ENCODE measurements at places on chromosomes 1 and 21.

GRCh38 chr1:68383092-68383491 lies 66.7 kb downstream of the RPE65 start:
- no peak for DNase-seq

DNA sequence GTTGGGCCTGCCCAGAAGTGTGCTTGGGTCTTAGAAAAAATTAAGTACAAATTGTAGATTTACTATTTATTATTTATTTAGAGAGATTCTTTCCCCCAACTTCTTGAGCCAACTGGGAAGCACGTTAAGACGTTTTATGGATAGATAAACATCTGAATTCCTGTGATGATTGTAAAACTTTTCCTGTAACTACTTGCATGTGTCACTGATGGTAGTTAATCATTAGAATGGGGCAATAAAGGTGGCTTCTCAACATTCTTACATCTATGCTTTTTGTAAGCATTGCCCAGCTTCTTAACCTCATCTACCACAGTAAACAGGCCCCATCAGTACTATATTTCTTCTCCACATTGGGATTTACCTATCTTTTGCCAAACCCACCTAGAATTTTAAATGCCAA lies 559.8 kb downstream of the LMO4 start:
- no peak for DNase-seq

- no peak for DNase-seq
Observed at GRCh38 chr1:71994646-71995045, 287.7 kb downstream of the NEGR1 start.

GRCh38 chr1:157131281-157131680 lies 6.9 kb downstream of the ETV3 start:
- no peak for DNase-seq

DNA sequence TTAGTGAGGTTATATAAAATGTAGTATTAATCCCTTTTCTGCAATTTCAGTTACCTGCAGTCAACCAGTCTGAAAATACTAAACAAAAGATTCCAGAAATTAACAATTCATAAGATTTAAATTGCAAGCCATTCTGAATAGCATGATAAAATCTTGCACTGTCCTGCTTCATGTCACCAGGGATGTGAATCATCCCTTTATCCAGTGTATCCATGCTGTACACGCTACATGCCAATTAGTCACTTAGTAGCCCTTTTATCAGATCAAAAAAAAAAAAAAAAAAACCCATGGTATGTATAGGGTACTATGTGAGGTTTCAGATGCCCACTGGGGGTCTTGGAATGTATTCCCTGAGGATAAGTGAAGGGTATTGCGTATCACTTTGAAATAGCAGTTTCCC lies 191.3 kb upstream of the HP1BP3 start:
- DNase-seq = no peak

GRCh38 chr1:243801378-243801777 lies 48.7 kb downstream of the AKT3 start:
- no peak for DNase-seq

GRCh38 chr21:46247699-46248421 lies 19.3 kb upstream of the LSS start:
- no peak for DNase-seq

DNA sequence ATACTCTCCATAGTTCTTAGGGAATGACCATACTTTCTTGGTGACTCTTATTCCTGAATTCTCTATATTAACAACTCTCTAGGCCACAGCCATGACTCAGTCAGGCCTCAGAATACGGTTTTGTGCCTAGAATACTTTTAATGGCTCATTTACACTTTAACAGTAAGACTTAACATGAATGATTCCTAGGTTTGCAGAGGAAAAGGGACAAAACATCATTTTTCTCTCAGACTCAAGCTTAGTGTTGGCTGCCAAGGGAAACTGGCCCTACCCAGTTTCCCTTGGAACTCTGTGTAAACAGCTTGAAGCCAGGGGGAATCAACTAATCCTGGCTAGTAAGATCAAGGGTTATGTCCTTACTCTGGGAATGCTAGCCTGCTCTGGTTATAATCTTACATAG lies 164.9 kb upstream of the PKN2 start:
- DNase-seq = no peak

GRCh38 chr1:52474807-52475206 lies 70.4 kb downstream of the PRPF38A start:
- no peak for DNase-seq

DNA sequence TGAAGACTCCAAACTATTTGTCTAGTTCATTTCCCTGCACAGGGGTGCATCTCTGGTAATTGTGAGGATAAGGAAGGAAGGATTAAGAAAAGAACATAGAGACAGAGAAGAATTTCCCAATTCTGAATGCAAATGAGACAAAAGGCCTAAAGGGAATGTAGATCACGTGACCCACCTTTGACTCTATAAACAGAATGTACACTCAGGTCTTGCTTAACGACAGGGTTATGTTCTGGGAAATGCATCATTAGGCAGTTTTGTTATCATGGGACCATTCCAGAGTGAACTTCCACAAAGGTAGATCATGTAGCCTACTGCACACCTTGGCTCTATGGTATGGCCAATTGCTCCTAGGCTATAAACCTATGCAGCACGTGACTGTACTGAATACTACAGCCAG lies 252.3 kb upstream of the ZP4 start:
- no peak for DNase-seq

DNA sequence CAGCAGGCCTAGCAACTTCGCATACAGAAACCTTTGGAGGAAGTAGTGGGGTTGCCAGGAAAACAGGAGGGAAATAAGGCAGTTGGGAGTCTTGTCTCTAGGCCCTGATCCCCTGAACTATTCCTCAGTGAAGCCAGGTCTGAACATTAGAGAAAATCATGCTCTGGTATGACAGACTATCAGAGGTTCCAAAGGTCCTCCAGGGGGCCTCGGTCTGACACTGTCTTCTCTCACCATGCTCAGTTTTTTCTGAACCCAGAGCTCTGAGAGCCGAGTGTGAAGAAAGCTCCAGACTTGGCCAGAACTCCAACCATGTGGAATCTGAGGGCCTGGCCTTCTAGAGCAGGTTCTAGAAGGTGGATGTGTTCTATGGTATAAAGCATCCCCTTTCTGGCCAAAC lies 4.0 kb downstream of the TOMM40L start:
- DNase-seq = no peak

DNA sequence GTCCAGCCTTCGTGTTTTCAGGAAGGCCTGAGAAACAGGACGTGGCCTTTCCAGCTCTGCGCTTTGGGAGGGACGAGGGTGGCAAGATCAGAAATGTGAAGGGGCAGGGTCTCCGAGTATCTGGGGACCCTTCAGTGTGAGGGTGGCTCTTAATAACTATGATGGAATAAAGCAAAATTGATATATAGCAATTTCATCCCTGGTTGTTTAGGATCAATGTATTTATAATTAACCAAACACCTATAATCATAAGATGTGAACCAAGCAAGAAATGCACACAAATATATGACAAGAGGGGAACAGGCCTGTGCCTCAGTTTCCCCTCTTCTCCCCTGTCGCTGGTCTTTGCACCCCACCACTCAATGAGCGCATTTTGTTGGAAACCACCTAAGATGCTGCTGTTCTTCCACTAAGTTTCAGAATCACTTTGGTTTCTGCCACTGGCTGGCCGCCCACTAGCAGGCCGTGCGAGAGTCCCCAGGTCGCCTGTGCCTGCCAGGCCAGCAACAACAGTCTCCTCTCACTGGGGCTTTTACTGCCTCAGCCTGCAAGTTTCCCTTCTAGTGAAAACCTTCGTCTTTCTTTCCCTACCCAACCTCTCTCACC lies 36.6 kb downstream of the UBASH3A start:
- no peak for DNase-seq

- no peak for DNase-seq
Observed at GRCh38 chr1:206649261-206649921, 14.1 kb downstream of the DYRK3 start.

GRCh38 chr1:8252266-8252951 lies 65.5 kb upstream of the SLC45A1 start:
- DNase-seq = no peak

DNA sequence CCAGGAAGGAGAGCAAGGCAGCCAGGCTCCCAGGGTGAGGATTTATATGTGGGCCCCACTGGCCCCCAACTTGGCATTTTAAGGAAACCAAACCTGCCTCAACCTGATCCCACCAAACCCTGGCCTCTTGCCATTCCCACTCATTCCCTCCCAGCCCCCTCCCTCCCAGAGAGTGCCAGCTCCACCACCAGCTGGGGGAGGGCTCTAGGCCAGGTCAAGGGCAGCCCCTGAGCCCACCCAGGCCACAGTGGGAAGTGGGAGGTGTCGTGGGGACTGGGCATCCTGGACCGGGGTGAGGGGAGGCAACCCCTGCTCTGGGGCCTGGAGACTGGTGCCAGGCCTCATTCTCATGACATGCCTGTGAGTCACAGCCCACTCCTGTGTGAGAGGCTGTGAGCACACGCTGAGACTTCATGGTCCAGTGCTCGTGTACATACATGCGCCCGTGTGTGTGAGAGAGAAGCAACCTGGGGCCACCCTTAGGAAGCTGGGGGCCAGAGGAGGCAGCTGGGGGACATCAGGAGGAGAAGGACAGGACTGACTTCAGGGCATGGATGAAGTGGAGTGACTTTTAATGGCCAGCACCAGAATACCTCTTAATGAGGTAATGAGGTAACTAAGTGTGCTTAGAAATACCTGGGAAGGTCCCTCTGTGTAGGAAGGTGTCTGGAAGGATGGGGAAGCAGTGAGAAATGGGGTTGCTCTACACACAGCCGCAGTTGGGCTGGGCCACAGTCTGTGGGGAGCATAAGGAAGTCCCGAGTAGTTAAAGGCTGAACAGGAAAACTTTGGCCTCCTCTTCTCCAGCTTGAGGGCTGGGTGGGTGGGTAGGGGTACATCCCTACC lies at the start of gene S100A2:
TSS of gene S100A2 (minus strand) at position 316 of the 846 bp plus-strand sequence. CDS start 1,967 bp downstream, outside the sequence.
- peak; percentile 45 for DNase-seq

DNA sequence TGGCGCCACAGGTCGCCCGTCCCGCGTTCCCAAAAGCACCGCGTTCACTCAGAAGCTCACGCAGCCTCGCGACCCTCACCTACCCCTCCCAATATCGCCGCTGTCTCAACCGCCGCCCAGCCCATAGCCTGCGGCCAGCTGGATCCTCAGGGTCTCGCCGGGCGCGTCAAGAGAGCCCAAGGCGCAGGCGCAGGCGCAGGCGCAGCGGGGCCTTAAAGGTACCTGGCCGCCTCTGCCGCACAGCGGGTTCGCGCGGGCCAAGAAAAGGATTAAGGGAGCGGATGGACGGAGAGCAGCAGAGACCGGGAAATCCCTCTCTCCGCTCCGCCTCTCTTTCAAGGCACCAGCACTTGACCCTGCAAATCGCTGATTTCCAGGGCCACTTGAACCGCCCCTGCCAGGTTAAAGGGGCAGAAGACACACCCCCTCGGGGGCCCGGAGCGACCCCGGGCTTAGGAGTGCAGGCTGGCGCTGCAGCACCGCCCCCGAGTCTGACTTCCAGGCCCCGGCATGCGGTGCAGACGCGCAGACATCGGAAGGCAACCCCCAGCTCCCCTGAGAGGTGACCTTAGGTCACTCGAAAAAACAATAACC lies at the start of gene NBPF20:
TSS of gene NBPF20 (minus strand) at position 168 of the 594 bp plus-strand sequence. CDS start 20,331 bp downstream, outside the sequence.
- peak; percentile 72 for DNase-seq

DNA sequence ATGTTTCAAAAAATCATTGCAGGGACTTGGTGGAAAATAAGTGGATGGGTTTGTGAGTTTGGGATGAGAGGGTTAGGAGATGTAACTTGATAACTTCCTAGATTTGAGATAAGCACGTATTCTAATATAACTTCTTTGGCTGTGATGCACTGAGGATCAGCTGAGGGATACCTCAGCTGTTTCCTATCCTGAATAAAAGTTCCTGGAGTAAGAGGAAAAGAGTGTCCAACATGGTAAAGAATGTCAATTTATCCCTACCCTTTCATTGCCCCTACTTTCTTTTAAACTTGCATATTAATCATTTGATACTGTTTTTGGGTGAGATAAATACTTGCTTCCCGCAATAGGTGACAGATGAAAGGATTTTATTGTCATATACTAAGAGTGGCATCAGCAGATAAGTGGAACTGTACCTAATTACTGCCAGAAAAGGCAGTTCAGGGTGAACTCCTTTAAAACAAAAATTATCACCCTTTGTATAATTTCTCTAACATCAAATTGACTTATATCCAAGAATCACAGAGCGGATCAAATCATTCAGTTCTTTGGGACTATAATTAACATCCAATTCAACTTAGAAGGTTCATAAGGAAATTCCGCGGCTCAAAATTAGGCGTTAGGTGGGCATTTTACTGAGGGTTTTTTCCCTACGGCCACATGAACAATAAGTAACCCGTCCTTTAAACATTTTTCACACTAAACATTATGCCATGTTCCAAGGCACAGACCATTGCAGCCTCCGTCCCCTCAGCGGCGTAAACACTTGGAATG lies 1.4 kb upstream of the SUCO start:
- DNase-seq = no peak

- no peak for DNase-seq
Observed at GRCh38 chr1:174191349-174191862, 32.1 kb downstream of the RABGAP1L start.

GRCh38 chr1:188027613-188028012 lies 1198.9 kb downstream of the PLA2G4A start:
- DNase-seq = no peak

DNA sequence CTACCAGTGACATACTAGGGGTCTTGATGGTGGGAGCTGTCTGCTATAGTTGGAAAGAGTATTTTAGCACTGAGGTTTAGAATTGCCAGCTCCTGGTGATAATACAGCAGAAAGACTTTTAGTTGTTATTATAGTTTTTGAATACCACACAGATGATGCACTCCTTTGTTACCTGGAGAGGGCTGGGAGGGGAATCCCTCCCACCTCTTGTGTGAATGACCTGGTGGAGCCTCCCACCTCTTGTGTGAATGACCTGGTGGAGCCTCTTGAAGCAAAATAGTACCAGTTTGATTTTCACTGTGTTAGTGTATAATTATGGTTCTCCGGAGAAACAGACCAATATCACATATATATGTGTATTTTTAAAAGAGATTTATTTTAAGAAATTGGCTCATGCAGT lies 3.3 kb downstream of the DISP1 start:
- no peak for DNase-seq

- DNase-seq = no peak
Observed at GRCh38 chr1:54153535-54154439, 987 bp upstream of the CDCP2 start.

GRCh38 chr1:236502579-236502971 lies 21.2 kb upstream of the LGALS8 start:
- no peak for DNase-seq

DNA sequence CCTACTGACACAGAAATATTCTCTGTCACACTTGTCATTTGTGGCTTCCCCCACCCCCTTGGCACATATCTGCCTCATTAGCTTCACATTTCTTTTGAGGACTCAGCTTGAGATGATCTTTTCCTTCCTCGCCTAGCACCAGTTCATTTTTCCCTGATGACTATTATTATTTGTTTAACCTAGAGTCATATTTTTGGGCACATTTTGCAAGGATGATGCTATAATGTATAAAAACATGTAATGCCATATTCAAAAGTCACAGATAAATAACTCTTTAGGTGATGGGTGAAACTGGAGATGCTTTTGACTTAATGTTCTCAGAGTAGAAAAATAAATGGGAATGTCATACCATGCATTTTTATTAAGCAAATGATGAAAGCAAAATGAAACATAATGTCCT lies 202.7 kb downstream of the BACH1 start:
- DNase-seq = no peak

Data from activated T-helper 9 cell treated with anti-CD3 and anti-CD28 coated beads, Interleukin-2, amount 50 U/mL, for 16 hours (primary cell).